ENCODE measurements at places on chromosomes 13 and 19.

DNA sequence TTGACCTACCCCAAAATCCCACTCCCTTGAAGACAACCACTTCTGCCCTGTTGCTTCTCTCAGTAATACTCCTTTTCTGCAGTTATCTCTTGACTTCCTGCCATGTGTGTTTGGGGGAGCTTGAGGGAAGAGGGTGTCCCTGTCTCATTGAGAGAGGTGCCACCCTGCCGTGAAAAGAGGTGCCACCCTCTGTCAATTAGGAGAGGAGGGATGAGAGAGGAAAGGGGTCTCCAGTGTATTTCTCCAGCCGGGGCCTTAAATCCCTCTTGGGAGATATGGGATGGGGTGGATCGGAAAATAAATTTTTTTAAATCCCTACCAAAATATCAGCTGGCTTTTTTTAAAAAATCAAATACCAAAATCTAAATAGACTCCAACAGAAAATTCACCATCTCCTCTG lies 16.5 kb downstream of the PLD3 start:
- no peak for DNase-seq

- DNase-seq = no peak
Observed at GRCh38 chr13:76677043-76677442, 209.2 kb downstream of the KCTD12 start.

DNA sequence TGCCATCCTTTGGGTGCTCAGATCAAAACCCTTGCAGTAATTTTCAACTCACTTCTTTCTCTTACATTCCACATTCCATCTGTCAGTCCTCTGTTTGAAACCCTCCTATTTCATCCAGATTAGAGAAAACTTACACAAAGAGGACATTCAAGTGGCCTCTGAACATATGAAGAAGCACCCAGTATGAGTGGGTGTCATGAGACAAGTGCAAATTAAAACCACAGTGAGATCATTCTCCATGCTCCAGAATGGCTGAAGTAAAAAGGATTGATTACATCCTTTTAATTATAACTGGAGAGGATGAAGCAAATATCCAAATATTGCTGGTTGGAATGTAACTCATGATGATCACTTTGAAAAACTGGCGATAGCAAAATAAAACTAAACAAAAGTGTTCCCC lies 96.5 kb downstream of the MIPEP start:
- DNase-seq = no peak

DNA sequence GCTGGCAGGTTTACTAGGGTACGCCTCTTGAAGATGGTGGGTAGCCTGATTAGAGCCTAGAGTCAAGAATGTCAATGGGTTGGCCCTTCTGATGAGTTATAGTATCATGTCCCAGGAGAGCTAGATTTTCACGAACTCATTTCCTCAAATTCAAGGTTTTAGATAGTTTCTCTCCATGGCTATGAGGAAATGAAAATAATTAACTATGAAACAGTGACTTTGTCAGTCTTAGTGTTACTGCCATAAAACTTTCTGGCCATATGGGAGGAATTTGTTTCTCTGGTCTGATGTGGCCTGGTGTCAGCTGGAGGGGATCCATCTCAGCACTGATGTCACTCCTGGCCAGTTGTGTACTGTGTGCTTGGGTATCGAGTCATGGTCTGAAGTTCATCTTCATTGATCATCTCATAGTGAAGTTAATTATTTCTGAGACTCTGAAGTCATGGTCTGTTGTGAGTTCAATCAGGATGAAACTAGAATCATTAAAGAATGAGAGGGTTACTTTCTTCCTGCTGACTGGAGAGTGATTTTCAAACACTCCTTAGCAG lies 49.4 kb upstream of the TNFSF11 start:
- DNase-seq = no peak

GRCh38 chr13:73162912-73163911 lies 104.4 kb downstream of the KLF5 start:
- DNase-seq = no peak

DNA sequence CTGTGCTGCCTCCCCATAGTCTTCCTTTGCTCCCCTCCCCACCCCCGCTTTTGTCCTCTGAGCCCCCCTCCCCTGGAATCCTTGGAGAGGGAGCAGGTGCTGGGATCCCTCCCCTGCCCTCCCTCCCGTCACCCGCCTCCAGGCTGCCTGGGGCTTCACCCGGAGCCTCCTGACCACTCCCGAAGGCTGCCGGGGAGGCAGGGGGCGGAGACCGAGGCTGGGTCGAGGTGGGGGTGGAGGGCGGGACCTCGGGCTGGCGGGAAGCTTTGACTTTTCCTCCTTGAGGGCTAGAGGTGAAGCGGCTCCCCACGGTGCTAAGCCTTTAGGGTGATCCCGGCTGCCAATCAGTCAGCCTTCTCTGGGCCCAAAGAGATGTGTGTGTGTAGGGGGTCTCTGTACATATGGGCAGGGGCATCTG lies 1.5 kb downstream of the KMT5C start:
- peak; percentile 28 for DNase-seq

DNA sequence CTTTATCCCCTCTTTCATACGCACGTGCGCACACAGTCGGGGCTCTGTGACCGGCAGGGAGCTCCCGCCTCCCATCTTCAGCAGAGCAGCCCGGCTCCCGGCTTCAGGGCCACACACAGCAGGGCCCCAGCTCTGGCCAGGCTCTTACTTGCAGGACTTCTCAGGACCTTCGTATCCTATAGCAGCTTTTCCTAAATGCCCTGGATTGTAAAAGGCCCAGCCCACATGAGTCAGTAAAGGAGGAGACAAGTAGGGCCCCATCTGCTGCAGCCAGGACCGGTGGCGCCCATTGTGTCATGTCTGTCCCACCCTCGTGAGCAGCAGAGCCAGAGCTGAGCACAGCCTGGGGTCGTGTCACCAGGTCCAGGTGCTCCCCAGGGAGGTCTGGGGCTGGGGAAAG lies 107.6 kb upstream of the VSTM2B start:
- DNase-seq = no peak

GRCh38 chr13:59823486-59823885 lies 340.2 kb downstream of the DIAPH3 start:
- no peak for DNase-seq

DNA sequence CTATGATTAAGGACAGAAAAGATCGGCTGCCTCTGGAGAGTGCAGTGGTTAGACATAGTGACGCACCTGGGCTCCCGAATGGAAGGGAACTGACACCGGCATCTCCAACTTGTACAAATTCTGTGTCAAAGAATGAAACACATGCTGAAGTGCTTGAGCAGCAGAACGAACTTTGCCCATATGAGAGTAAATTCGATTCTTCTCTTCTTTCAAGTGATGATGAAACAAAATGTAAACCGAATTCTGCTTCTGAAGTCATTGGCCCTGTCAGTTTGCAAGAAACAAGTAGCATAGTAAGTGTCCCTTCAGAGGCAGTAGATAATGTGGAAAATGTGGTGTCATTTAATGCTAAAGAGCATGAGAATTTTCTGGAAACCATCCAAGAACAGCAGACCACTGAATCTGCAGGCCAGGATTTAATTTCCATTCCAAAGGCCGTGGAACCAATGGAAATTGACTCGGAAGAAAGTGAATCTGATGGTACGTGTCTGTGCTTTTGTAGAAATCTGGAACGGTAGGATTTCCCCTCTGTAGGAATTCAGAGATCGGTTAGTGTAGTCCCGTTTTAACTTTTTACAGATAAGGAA lies 16.9 kb downstream of the ERCC5 start:
- DNase-seq = no peak

GRCh38 chr19:918152-918437 lies 962 bp downstream of the KISS1R start:
- DNase-seq = no peak

- peak; percentile 63 for DNase-seq
Observed at GRCh38 chr19:44447916-44448674, at the start of gene ZNF229. Gene ZNF229, minus strand, starts transcription at chr19:44448472. Its CDS starts 5,625 bp downstream, at chr19:44442847.
